ENCODE measurements at places on chromosomes 7 and 10. TPM values are rescaled to one million over a fixed set of nuclear protein-coding genes. Genes with fewer than 3 reads are reported as not detected.

The TRIM8 gene
- 138 TPM for total RNA-seq

The PRKG1 gene
- total RNA-seq: 27.2 TPM

The CHCHD1 gene
- total RNA-seq: 9.2 TPM

The CALHM1 gene
- not detected for total RNA-seq

The VOPP1 gene
- 100 TPM for total RNA-seq

The GBX1 gene
- total RNA-seq: not detected

The MYL10 gene
- total RNA-seq: not detected

The CYP2C19 gene
- not detected for total RNA-seq

The LRRD1 gene
- total RNA-seq: 0.07 TPM

The BICC1 gene
- 124 TPM for total RNA-seq

The NPSR1 gene
- not detected for total RNA-seq

The CDNF gene
- total RNA-seq: 2.6 TPM

The ANKRD30A gene
- total RNA-seq: not detected

The GIMAP1 gene
- total RNA-seq: 0.03 TPM
